SK-MEL-5 (cell line): ENCODE measurements at places on chromosomes 1 and 21. TPM values are rescaled to one million over a fixed set of nuclear protein-coding genes. Genes with fewer than 3 reads are reported as not detected.

BGLAP gene
- 0.48 TPM in 1 of 2 replicates, not detected in the other for total RNA-seq

AGMAT gene
- total RNA-seq: 0.05 TPM in 1 of 2 replicates, not detected in the other

DNA sequence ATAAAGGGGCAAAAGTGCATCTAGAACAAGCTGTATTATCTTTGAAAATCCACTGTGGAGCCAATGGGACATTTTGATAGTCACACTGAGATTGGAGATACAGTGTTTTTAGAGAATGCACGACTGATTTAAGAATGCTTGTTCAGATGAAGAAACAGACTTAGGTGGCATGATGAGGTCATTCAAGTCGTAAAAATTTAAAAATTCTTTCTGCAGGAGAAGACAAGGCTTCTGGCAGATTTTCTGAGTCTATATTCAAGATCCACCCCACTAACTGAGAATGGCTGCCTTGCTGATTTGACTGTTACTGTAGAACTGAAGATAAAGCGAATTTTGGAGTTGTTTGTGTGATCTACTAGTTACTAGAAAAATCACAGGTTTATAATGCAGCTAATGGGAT lies 310.6 kb downstream of the LRRC7 start:
- no peak for DNase-seq

DNA sequence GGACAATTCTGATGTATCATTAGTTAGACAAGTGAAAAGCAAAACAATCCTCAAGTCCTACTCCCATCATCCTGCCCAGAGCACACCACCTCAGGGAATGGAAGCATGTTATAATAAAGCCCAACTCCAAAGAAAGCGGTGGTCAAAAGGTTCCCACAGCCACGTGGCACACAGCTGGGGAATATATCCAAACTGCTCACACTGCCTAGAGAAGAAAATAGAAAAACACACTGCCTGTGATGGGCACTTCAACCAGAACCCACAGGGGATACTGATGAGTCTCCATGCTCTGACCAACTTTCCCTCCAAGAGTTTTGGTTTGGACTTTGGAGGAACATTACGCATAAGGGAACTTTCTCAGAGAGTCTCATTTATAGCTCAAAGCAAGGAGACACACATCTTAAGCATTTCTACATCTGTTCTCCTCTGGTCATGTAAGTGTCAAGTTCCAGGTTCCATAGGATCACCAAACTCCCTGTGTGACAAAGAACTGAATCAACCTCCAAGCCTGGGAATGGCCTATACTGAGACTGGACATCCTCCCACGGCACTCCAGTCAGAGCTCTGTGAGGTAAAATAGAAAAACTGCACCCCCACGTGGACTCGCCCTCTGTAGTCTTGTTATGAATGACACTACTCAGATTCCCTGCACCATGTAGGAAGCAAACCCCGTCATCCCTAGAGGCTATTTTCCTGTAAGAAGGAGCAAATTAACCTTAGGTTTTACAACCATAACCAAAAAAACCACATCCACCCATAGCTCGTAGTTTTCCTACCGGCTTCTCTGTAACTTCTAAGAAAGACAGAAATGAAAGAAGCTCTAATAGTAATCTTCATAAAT lies 12.2 kb downstream of the DSTYK start:
- peak; percentile 97 for DNase-seq

GRCh38 chr21:23822760-23823159 lies 1784.5 kb downstream of the MRPL39 start:
- DNase-seq: no peak
